ENCODE measurements at places on chromosomes 4 and X.
A peak's percentile ranks its signal among the peaks of the same experiment; 100 is the strongest.

DNA sequence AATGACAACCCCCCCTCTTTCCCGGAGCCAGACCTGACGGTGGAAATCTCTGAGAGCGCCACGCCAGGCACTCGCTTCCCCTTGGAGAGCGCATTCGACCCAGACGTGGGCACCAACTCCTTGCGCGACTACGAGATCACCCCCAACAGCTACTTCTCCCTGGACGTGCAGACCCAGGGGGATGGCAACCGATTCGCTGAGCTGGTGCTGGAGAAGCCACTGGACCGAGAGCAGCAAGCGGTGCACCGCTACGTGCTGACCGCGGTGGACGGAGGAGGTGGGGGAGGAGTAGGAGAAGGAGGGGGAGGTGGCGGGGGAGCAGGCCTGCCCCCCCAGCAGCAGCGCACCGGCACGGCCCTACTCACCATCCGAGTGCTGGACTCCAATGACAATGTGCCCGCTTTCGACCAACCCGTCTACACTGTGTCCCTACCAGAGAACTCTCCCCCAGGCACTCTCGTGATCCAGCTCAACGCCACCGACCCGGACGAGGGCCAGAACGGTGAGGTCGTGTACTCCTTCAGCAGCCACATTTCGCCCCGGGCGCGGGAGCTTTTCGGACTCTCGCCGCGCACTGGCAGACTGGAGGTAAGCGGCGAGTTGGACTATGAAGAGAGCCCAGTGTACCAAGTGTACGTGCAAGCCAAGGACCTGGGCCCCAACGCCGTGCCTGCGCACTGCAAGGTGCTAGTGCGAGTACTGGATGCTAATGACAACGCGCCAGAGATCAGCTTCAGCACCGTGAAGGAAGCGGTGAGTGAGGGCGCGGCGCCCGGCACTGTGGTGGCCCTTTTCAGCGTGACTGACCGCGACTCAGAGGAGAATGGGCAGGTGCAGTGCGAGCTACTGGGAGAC, 1.6 kb downstream of the PCDH10 start:
- DNase-seq = no peak

GRCh38 chr4:146592019-146592418, 46.7 kb upstream of the POU4F2 start:
- no peak for DNase-seq

GRCh38 chr4:40311811-40312346, 23.3 kb upstream of the CHRNA9 start:
- DNase-seq = no peak

- DNase-seq = no peak
Measured at GRCh38 chrX:71941145-71941544, 30.5 kb downstream of the NHSL2 start.

DNA sequence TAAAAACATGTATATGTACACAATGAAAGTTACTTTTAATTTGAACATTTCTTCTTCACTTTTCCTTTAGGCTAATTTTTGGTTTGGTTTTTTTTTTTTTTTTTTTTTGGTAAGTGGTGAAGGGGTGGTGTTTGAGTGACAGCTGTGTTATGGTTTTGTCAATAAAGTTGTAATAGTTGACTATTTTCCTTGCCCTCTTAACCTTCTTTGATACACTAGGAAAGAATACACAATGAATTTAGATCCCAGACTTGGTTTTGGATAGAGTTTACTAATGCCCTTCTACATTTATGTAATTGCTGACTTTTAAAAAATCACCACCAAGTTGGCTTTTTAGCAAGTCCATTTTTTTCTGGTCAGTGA, 38.1 kb upstream of the MSMO1 start:
- DNase-seq = no peak

DNA sequence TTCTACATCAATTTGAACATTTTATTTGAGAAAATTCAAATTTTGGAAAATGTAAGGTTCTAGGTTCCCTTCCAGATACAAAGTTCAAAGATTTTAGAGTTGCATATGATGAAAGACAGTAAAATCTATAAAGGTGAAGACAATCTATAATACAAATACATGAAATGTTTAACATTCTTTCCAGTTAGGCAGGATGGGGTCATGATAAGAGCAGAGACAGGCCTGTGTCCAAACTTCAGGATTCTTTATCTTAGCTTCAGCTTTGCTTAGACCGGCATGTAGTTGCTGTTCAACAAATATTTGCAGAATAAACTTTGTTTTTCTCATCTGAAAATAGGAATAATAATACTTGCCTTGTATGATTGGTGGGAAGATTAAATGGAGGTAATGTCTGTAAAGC, 4.5 kb upstream of the RPS6KA3 start:
- DNase-seq = no peak

DNA sequence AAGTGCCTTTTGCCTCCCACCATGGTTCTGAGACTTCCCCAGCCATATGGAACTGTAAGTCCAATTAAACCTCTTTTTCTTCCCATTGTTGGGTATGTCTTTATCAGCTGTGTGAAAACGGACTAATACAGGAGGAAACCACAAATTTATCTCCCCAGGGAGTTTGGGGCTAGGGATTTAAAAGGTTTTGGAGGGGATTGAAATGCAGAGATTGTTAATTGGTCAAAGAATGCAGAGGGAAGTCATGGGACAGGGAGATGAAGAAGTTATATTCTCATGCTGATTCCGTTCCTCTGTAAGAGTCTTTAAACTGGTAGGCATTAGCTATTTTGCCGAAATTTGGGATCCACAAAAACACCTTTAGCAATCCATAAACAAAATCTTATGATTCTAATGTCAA, 57.9 kb downstream of the TKTL2 start:
- no peak for DNase-seq

GRCh38 chr4:163482190-163482589, 8.6 kb upstream of the TKTL2 start:
- DNase-seq = no peak

- no peak for DNase-seq
Measured at GRCh38 chr4:119057417-119057816, 78.2 kb upstream of the MYOZ2 start.

DNA sequence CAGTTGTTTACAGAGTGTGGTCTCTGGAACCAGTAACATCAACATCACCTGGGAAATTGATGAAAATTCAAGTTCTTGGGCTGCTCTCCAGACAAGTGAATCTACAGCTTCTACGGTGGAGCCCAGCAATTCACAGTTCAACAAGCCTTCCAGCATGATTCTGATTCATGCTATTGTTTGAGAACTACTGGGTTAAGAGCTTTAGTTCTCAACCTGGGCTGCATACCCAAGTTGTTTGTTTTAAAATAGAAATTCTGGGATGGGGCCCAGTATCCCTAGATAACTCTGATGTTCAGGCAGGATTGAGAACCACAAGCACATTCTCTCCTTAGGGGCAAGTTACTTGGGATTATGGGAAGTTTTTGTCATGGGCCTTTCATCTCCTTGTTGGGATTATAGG, 37.9 kb upstream of the PGK1 start:
- no peak for DNase-seq

GRCh38 chr4:153655928-153656327, 28.2 kb upstream of the TLR2 start:
- DNase-seq = no peak

GRCh38 chr4:121698236-121698671, 1.5 kb upstream of the ANXA5 start:
- DNase-seq = no peak

GRCh38 chr4:104756837-104757236, 262.1 kb upstream of the CXXC4 start:
- no peak for DNase-seq

DNA sequence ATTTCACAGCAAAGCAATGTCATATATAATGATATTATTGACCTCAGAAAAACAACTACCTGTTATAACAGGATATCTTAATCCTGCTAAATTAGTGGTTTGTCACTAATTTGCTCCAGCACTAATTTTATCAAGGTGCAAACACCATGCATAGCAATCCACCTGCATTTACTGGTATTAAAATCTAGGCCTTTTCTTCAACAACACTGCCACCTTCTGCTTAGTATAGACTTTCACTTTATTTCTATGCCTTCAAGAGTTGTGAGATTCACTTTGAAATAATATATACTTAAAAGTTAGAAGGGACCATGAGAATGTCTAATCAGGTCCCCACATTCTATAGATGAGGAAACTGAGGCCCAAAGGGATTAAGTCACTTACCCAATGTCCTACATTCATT, 82.1 kb upstream of the IQCM start:
- DNase-seq = no peak

GRCh38 chrX:9997041-9997440, 29.9 kb downstream of the CLDN34 start:
- no peak for DNase-seq

DNA sequence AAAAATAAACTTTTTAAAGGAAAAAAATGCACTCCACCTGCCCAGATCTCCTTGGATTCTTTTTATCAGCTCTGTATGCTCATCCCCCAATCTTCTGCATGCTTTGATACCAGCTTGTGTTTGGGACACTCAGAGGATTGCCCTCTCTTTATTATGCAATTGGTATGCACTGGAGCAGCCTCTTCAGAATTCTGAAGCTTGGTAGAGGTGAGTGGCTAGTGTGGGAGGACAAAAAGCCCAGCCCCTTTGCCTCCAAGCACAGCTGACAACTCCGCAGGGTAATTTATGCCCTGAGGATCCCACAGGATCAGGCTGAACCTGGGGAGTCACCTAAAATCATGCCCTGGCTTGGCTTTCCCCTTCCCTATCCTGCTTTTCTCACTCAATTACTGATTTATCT, 16.7 kb downstream of the IL21 start:
- no peak for DNase-seq

DNA sequence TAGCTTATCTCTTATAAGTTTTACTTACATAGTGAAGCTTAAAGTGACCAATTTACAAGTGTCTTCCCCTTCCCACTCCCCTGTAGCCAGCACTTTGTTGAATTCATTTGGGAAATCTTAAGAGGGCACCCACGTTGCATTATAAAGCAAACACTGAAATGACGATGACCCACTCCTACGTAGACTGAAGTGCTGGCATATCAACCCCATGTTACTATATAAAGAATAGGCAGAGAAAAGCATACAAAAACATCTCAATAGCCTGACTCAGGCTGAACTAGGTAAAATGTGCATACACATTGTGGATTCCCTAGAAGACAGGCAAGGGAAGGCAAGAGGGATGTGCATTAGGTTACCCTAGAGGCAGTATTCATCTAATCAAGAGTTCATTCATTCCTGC, 313.4 kb downstream of the TENM3 start:
- no peak for DNase-seq

DNA sequence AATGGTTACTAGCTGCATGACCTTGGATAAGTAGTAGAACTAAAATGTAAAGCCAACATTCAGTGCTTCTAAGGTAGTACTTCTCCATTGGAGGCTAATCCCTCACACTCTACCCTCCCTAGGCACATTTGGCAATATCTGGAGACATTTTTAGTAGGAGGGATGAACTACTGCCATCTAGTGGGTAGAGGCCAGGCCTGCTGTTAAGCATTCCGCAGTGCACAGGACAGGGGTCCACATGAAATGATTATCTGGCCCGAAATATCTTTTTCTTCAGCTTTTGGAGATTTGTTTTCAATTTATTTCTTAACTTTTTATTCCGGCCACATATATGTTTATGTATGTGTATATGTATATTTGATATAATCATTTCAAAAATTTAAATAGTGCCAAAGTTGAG, 36.0 kb upstream of the SPANXC start:
- DNase-seq = no peak

DNA sequence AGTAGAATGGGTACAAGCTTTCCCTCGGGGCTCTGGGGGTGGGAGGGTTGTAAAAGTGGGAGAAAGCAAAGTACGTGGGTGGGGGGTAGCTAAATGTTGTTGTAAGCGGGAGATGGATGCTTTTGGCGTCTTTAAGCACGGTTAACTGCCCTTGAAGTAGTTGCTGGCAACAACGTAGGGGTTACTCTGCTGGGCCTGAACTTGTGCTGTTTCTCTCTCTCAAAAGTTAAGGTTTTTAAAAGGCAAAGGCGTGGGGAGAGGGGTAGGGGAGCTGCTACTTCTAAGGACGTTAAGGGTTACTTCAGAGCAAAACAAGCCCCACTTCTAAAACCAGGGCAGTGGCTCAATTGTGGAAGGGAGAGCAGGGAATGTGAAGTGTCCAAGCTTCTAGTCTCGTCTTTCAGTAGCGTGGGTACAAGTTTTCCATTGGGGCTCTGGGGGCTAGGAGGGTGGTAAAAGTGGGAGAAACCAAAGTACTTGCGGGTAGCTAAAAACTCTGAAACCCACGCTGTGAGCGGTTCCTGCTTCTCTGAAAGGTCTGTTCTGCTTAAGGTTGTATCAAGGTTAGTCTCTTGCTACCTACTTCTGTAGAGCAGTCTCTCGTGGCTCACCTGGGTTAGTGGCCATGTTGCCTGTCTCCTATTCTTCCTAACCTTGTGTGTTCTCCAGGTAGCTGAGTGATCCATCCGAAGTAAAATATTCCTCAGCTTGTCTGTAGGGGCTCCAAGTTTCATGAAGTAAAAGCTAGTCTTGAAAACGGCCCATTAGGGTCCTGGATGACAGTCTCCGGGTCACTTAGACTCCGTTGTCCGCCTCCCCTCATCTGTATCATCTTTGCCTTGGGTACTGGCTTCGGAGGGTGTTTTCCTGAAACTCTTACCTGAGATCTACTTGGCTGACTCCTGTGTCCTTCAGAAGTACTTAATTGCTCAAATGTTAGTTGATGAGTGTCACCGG, 1.7 kb upstream of the WDR1 start:
- DNase-seq = peak; percentile 42

DNA sequence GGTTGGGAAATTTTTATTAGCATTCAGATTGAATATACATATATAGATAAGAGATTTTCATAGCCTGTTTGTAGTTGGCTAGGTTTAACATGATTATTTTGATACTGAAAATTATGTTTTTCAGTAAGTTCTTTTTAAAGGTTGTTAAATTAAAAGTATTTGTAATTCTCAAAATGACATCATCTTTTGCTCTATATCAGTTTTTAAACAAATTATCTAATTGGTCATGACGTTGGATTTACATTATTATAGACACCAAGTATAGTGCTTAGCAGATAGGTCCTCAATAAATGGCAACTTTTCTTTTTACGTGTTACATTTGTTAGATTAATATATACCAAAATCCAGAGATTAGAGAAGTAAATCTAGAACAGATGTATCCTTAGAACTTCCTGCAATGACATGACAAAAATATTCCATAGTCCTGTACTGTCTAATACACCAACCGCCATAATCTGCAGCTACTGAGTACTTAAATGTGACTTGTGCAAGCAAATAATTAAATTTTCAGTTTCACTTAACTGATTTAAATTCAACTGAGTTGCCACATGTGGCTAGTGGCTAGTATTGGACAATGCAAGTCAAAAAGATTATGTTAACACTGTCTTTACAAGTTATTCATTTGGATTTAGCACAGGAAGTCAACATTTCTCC, 1613.1 kb upstream of the TENM3 start:
- DNase-seq = no peak

Data from stimulated activated naive CD8-positive, alpha-beta T cell treated with anti-CD3 and anti-CD28 coated beads, Interleukin-15, Interleukin-2, amounts not matched to agents 100 U/mL and 50 U/mL, for 24 hours (primary cell).